ENCODE measurements at places on chromosomes 6 and 20.

DNA sequence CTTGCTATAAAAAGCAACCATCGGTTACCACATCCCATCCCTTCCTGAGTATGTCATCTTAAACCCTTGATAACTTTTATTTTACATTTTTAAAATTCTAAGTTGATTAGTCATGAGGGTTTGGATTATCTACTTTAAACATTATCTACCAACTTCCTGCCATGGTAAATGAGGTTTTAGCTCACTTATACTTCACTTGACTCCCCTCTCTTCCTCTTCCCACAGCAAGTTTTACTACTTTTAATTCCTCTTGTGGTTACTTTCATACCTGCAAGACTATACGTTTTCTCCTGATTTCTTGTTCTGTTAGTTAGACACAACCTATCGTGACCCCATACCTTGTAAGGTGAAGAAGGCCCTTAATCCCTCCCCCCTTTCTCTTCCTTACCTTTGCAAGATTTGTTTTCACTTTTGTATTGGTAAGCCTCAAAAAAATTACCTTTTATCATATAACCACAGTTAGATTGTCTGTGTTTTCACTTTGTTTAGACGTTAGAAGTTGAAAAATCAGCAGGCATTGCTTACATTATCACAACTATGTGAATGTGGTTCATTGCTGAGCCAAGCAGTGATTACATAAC lies 60.1 kb upstream of the OGFRL1 start:
- DNase-seq: peak; percentile 3

DNA sequence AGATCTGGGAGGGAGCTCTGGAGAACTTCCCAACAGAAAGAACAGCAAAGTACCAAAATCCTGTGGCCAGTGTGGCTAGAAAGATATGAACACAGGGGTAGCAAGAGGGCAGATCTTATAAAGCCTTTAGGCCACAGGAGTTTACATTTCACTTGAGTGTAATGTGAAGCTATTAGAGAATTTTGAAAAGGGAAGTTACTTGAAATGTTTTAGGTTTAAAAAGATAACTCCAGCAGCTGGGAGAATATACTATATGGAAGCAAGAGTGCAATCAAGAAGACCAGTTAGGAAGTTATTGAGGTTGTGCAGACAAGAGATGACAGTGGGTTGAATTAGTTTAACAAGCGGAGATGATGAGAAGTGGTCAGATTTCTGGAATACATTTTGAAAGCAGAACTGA lies 7.9 kb downstream of the SUPT3H start:
- DNase-seq: no peak

DNA sequence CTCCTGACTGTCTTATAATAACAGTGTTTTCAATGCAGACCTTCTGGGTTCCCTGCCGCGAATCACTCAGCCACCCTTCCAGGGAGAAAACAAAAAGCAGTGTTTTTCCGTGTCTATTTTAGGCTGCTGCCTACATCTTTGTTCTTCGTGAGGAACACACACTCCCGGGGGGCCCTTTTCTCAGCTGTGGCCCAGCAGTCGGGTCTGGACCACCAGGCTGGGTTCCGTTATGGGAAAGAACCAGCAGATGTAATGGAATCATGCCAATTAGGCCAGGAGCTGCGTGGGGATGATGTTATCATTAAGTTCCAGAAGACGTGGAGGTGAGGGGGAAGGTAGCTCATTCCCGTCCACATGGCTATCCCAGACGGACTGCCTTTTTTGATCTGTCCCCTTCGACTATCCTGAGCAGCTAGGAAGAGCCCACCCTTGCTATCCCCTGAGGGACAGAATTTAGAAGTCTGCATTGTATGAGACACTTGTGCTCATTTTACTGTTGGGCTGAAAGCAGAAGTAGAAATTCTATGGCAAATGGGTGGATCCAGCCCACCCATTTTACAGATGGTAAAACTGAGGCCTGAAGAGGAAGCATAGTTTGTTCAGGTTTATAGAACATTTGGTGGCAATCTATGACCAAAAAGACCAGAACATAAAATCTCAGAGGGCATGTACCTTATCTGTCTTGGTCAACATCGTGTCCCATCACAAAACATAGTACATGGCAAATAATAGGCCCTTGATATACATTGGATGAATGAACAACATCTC lies 54.5 kb downstream of the KCNB1 start:
- DNase-seq: no peak

- DNase-seq: no peak
These were observed 86.1 kb downstream of the MAP7 start for GRCh38 chr6:136464148-136464547.

- DNase-seq: no peak
These were observed 49.5 kb upstream of the B4GALT5 start for GRCh38 chr20:49762940-49763766.

- peak; percentile 72 for DNase-seq
These were observed 148.3 kb downstream of the GPX5 start for GRCh38 chr6:28673787-28674671.

DNA sequence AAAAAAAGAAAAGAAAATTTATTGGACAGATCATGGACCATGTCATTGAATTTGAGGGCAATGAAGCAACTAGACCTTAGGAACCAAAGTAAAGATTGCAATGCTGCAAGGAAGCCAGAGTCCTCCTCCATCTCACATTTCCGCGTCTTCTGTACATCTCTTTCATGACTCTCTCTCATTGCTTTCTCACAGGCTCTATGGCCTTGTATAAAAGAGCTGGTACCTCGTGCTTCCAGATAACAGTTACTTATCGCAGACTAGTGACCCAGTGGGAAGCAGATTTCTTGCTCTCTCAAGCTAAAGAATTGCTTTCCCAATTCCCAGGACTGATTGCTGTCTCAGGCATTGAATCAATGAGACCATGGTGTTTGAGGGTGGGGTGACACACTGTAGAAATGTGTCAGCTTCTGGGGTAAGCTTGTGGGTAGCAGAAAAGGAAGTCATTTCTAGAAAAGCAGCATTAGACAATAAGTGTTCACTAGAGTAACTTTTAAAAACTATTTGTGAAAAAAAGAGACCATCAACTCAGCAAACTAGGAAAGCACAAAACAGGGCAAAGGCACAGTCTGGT lies 635.3 kb downstream of the UTRN start:
- no peak for DNase-seq

DNA sequence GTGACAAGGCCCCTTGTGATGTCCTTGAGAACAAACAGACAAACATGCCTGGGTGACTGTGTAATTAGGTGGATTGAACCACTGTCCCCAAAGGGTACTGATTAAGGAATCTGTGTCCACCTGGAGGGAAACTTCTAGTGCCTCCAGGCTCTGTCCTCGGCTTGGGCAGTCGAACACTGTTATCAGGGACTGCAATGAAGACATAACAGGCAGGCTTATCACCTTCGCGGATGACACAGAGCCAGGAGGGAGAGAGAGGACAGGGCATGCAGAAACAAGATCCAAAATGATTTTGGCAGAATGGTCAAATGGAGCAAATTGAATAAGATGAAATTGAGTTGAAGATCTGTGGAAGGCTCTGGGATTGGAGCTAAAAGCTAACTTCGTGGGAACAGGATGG lies 60.9 kb upstream of the ZFAND3 start:
- DNase-seq: no peak

- peak; percentile 88 for DNase-seq
These were observed 22.2 kb upstream of the PNPLA1 start for GRCh38 chr6:36247693-36248092.

DNA sequence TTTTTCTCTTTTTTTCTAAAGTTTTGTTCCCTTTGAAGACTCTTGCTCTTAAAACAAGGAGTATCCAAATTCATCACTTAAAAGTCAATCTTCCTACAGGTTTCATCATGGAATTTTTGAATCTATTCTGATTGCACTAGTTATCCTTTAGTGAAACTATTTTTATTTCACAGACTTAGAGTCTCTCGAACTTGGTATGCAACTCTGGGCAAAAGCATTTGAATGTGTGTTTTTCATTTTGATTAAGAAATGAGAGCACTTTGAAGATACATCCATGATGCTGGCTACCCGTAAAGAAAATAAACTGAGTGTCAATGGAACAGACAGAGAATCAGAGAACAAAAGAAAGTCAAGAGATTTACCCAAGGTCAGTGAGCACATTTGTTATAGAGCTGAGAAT lies 586.5 kb downstream of the EPM2A start:
- DNase-seq: no peak

GRCh38 chr6:110980227-110980626 lies 1.6 kb upstream of the RPF2 start:
- DNase-seq: no peak

DNA sequence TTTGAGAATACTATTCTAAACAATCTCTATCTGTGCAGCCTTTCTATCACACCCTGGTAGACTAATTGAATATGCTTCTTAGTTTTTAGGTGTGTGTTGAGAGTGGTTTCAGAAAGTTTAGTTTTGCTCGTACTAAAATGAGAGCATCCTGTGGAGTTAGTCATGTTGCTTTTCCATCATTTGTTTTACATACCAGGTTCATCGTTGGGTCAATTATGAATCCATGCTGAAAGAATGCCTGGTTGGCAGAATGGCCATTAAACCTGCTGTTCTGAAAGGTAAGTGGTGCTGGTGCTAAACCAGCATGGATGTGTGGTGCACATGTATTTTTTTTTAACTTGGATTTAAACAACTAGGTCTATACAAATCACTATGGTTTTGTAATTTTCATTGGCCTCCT lies 49.3 kb downstream of the CYB5R4 start:
- DNase-seq: peak; percentile 5

- no peak for DNase-seq
These were observed at the start of gene NNAT for GRCh38 chr20:37521061-37521771. TSS of gene NNAT (plus strand) at chr20:37521250. CDS start at chr20:37521332, 82 bp downstream.

- peak; percentile 32 for DNase-seq
These were observed 12.8 kb upstream of the ELOVL5 start for GRCh38 chr6:53361549-53362031.

- no peak for DNase-seq
These were observed 209.0 kb downstream of the LRFN2 start for GRCh38 chr6:40378071-40378724.

GRCh38 chr20:11112832-11113231 lies 439.0 kb upstream of the JAG1 start:
- no peak for DNase-seq

DNA sequence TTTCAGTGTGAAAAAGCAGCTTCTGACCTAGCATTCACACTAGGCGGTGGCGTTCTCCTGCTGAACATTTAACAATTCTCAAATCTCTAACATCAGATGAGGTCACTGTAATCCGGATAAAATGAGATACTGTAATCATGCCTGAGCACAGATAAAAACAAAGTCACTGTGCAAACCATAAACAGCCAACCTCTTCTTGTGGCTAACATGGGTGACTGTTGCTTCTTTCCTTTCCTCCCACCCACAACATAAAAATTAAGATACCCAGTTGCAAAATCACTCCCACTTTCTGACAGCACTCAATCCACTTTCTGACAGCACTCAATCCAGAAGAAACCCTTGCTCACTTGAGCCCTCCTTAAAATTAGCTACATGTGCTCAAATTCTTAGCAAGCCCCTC lies 11.5 kb upstream of the ALDH8A1 start:
- DNase-seq: no peak

- no peak for DNase-seq
These were observed 155.1 kb upstream of the SOX4 start for GRCh38 chr6:21438237-21438985.

- DNase-seq: no peak
These were observed 62.3 kb downstream of the PAX1 start for GRCh38 chr20:21767739-21768223.

- DNase-seq: no peak
These were observed 23.7 kb downstream of the MAP1LC3A start for GRCh38 chr20:34582221-34582620.

DNA sequence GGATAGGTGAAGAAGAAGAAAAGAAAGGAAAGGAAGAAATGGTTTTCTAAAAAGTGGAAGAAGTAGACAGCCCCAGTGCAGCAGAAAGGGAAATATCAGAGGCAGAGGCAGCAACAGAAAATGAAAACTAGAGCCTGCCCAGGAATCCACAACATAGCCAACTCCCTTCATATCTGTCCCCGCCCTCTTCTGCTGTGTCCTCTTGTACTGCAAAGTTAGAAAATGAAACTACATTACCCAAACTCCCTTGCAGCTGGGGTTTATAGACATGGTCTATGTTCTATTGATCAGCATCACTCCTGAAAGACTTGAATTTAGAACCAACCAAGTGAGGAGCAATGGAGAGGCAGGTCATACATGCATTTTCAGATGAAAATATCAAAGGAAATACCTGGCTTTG lies 200.5 kb upstream of the PHACTR1 start:
- DNase-seq: peak; percentile 74

GRCh38 chr6:63814459-63814858 lies 178.9 kb downstream of the PHF3 start:
- DNase-seq: no peak

DNA sequence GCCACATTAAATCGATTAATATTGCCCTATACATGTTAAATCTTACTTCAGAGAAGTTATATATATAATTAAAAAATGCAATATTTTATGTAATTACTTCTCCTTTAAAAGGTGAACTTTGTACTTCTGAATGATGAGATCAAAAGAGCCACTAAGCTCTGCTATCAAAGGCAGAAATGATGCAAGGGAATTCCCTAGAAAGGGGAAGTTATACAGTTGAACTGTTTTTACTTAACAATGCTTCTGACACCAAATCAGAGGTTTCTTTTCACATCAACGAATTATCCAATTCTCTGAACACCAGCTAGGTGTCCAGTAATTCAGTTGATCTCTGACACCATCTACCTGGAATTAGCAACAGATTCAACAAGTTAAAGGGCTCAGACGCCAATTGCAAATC lies 319.9 kb upstream of the TSHZ2 start:
- DNase-seq: no peak

GRCh38 chr6:139265512-139266190 lies 26.1 kb downstream of the TXLNB start:
- DNase-seq: no peak

DNA sequence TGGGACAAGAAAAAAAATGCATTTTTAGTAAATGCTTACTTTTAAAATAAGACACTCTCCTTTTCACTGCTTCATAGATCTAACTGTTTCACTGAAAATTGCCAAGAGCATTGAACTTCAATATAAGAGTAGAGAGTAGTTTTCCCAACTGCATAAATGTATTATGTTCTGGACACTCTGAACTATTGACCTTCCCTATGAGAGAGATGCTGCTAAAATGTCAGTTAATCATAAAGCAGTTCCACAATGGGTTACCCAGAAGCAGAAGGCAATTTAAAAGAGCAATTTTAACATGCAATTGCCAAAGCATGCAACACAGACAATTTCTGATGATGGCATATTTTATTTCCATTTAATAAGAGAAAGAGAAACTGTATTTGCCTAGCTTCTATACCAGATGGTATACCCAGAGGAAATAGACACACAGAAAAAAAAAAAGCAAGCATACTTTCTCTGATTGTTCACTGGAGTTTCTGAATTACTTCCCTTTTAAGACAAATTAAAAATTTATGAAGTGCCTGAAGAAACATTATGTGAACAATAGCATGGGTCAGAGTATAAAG lies 279.1 kb upstream of the THEMIS start:
- DNase-seq: no peak

DNA sequence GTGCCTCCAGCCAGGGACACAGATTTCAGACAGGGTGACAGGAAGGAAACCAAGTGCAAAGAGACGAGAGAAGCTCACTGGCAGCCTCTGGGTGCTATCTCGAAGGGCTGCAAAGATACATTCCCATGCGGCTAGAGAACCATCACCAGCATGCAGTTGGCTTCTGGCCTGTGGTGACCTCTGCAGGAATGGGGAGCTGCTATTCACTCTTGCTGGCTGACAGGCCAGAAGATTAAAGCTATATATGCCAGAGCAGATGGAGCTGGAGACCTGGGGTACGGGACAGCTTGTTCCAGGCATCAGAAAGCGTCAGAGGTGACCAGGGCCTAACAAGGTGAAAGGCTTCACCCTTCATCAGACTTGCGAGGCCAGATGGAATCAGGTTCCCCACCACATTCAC lies 20.0 kb downstream of the MAP1LC3A start:
- DNase-seq: no peak

GRCh38 chr6:152943260-152943897 lies 39.5 kb downstream of the FBXO5 start:
- no peak for DNase-seq

Data from fibroblast of the aortic adventitia (primary cell).